PC-3 (cell line): ENCODE measurements at places on chromosomes 2 and 18. TPM values are rescaled to one million over a fixed set of nuclear protein-coding genes. Genes with fewer than 3 reads are reported as not detected.
A peak's percentile ranks its signal among the peaks of the same experiment; 100 is the strongest.

The TFCP2L1 gene
- 2.4 and 3.5 TPM in 2 replicates for total RNA-seq

The MAPK4 gene
- not detected in 2 replicates for total RNA-seq

The ZNF638 gene
- 82.9 and 93.2 TPM in 2 replicates for total RNA-seq

The TMEM169 gene
- total RNA-seq = not detected in 2 replicates

The TMEM150A gene
- 3.9 and 4.9 TPM in 2 replicates for total RNA-seq

The TSPYL6 gene
- total RNA-seq = not detected in 2 replicates

DNA sequence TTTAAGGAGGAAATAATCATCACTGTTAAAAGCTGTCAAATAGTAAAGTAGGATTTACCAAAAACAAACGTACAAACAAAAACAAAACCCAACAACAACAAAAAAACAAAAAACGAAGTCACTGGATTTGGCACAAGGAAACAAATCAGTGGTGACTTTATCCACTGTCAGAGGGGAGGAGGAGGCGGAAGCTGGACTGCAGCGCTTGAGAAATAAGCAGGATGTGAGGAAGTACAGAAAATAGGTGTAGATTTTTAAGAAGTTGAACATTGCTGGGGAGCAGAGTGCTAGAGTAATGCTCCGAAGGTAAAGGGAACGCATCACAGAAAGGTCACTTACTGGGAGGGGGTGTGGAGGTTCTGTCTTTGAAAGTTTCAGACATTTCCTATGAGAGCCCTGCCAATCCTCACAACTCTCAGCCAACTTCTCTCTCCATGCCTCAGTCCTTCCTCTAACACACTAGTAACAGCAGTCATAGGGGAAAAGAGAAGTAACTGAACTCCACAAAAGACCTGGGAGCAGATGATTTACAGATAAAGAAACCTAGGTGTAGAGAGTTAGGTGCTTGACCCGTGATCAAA, 220.2 kb upstream of the SMAD7 start:
- DNase-seq = no peak

GRCh38 chr2:31693882-31694281, 113.1 kb upstream of the SRD5A2 start:
- no peak for DNase-seq

GRCh38 chr18:5997361-5997760, 102.0 kb upstream of the TMEM200C start:
- no peak for DNase-seq

DNA sequence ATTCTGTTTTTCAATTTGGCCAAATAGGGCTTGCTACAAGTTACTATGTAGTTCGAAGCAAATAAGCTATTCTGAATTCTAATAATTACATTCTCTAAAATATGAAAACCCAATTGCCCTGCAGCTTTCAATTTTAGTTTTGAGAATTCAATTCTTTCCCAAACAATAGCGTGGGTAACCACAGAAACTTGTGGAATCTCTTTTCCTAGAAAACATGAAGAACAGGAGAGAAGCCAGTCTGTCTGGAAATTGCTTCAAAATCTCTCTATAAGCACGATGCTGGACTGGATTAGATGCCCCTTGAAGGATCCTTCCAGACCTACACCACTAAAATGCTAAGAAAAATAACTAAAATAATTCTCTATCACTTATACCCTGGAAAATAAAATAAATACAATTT, 115.0 kb downstream of the THADA start:
- DNase-seq = no peak

GRCh38 chr2:152354069-152354755, 19.2 kb downstream of the FMNL2 start:
- DNase-seq = no peak

GRCh38 chr2:29977284-29977683, 55.9 kb upstream of the ALK start:
- no peak for DNase-seq

DNA sequence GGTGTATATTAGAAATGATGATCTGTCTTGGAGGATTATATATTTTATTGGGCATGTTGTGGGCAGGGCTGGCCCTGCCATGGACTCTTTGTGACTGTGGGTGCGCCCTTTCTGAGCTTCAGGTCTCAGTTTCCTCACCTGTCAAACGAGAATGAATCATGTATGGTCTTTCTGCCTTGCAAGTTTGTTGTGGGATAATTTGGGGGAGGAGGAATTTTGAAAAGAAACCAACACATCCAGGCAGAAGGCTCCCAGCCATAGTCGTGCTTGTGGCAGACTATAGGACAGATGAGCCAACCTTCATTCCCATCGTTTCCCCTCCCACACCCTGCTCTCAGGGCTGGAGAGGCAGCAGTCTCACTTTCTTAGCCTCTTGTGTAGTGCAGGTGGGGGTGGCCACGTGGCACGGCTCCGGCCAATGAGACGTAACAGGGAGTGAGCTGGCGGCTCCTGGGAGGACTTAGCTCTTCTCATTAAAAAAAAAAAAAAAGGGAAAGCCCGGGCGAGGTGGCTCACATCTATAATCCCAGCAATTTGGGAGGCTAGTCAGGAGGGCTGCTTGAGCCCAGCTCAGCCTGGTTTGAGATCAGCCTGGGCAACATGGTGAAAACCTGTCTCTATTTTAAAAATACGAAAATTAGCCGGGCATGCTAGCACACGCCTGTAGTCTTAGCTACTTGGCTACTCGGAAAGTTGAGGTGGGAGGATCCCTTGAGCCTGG, 63.1 kb downstream of the RHOB start:
- DNase-seq = no peak

GRCh38 chr18:47184419-47185050, 8.4 kb upstream of the IER3IP1 start:
- DNase-seq = no peak

DNA sequence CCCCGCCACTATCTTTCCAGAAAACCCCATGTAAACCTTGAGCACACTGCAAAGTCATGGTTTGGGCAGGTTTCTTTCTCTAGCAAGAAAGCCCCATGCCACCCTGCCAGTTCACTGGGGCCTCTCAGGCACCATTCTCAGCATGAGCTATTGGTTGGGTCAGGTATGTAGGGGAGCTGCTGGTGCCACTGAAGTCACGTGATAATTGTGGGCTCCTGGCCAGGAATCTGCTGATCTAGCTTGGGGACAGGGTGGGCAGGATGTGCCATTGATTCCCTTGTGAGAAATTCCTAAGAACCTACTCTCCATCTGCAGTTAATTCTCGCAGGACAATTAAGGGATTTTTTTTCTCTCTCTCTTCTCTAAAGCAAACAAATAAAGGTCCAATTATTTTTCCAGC, 26.5 kb upstream of the HNMT start:
- DNase-seq = no peak

DNA sequence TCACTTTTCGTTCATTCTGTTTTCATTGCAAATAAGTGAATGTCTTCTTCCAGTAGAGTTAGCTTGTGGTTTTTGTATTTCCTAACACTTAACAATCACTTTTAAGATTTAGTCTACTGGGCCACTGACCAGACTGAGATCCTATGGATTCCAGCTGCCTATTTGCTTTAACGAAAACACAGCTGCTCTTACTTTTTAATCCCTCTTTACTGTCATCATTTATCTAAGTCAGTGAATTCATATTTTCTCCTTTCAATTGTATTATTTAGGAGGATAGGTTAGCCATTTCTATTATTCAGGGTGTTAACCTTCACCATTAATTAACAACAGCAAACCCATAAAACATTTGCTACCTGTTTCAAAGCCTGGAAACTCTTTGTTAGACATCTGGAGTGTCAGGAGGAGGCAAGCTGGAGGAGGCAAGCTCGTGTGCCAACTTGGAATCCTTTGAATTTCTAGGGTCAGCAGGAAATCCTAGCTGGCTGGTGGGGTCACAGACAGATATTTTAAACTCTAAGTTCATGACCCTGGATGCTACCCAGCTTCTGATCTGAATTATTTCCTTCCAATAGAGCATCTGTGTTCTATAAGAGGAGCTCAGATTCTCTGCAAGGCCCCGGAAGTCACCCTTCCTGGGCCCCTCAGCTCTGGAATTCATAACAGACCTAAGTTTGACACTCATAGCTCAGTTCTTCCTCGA, 385.3 kb downstream of the RBM43 start:
- DNase-seq = no peak

GRCh38 chr2:61439241-61440002, 31.5 kb downstream of the USP34 start:
- DNase-seq = no peak

DNA sequence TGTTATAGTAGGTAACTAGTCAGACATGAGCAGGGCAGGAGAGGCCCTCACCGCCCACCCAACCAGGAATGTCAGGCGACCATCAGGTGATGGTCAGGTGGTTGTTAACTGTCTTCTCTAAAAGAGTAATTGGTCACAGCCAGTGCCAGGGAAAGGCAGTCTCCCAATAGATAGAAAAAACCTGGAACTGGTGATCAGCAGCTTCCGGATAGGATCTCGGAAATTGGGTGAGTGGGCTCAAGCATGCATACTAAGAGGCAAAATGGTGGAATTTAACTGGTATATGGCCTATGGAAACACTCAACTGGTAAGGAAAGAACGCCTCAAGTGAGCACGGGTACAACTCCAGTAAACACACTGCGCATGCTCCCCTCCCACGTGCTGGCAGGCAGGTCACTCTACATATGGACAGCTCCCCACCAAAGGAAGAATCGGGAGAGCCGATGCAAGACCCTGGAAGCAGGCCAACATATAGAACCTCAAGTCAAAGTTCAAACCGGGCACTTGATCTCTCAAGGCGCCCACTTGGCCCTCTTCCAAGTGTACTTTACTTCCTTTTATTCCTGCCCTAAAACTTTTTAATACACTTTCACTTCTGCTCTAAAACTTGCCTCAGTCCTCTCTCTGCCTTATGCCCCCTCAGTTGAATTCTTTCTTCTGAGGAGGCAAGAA, 43.5 kb upstream of the TMEM131 start:
- no peak for DNase-seq

DNA sequence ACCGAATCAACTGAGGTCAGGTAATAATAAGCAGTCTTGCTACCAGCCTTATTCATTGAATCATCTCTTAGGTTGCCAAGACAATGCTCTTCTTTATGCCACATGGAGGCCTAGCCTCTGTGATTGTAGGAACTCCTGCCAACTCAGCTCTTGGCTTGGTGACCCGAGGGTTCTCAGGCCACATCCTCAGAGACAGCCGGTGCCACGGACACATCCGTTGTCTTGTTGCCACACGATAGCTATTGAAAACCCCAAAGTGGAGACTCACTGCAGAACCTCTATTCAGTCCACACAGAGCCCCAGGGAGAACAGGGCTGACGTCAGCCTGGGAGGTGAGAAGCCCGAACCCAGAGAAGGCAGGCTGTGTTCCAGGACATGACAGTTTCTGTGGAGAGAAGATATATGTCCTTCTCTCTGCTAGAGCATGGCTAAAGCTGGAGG, 53.5 kb upstream of the TGFA start:
- DNase-seq = no peak

DNA sequence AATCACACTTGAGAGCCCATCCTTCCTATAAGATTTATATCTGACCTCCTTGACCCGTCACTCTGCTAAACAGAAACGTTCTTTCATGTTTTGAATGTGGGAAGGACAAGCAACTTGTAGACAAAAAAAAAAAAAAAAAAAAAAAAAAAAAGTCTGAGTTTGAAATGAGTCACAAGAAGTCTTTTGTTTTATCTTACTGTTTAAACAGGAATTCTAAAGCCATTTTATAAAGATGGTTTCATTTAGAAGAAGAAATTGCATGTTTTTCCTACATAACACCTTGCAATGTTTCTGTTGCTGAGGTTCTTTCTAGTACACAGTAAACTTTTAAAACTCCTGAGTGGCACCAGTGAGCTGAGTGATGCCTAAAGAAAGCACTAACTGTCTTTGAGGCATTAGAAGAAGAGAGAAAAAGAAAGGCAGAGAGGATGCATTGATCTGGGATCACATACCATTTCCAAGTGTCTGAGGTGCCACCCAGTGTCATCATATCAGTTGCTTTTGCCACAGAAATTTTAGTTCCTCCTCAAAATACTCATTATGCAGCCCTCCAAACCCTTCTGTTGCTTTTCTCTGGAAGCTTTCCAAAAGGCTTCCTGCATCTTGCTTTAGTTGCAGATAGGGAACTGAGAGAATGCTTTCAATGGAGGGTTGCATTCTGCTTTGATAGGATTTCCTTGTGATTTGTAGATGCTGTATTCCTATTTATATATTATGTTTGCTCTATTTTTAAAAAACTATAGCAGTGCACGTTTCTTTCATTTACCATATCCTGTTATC, 69.1 kb downstream of the ACVR2A start:
- no peak for DNase-seq

DNA sequence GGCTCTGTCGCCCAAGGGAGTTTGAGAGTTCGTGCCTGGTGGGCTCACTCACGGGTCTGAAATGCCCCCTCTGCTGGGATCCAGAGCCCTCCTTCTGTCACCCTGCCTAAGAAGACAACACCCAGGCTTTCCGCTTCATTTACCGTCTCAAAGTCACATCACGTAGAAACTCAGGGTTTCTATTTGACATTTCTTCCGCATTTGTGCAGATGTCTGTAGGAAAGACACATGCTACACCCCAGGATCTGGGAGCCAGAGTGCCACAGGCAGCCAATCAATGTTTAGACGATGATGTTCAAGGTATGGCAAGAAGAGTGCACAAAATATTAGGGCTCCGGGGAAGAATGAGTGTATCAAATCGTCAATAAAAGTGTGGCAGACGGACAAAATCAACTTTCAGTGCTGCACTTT, 24.4 kb upstream of the ACKR3 start:
- DNase-seq = no peak

DNA sequence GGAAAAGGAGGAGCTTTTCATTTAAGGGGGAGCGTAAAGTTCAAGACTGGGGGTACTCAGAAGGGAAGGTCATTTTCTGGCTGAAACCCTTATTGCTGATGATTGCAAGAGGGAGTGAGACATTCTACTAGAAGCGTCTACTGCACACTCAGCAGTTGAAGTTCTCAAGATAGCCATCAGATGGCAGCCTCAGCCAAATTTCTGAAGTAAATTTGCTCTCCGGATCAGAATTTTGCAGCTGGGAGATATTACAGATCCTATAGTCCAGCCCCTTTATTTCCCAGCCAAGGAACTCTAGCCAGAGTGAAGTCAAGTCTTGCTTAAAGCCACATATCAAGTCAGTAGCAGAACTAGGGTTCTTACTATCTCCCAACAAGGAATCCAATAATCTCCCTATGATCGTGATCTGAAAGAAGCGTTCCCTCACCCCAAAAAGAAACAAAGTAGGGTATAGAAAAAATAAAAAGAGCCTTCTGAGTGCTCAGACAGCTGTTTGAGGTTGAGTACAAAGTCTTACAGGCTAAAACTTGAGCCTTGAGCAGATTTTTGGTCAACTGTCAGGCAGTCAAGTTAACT, 24.0 kb downstream of the RAX start:
- peak; percentile 90 for DNase-seq

DNA sequence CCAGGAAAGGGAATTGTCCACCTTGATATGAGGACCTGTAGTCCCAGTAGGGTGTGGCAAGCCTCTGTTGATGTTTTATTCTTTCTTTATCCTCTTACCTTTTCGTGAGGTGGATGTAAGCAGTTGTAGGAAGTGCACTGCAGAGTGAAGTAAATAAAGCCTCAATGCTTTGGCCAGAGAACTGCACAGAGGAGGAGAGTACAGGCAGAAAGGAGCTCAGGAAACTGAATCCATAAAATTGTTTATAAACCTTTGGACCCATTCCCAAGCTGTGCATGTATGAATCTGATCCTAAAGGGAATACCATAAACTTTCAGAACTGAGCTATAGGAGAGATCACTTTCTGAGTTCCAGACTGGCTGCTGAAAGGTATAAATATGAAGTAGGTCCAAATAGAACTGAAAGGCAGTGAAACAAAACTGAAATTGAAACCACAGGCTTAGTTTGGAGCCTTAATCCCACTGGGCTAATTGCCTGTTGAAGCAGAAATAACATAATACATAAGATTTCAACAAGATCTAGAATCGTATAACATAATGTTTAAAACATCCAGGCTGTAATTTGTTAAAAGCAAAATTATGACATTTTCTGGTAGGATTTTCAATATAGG, 17.9 kb upstream of the SLC9A4 start:
- DNase-seq = no peak

- no peak for DNase-seq
Measured at GRCh38 chr2:11343368-11343649, 1.1 kb downstream of the ROCK2 start.
